ENCODE measurements at places on chromosomes 5 and 9.

GRCh38 chr9:13479096-13479495, 199.6 kb upstream of the MPDZ start:
- DNase-seq, result no peak

DNA sequence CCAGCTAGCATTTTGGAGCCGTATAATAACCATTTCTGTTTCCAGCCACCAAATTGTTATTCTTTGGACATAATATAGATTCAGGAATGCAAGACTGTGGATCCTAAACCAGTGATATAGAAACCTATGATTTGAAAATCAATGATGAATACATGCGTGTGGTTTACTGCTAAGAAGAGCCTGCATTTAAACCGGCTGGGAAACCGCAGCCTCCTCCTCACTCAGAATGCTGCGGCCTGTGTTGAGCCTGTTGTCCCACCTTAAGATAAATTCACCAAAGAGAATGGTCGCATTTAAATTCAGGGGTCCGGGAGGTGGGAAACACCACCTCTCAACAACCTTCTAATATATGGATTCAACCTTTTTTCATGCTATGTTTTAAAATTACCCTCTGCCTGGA, 148.0 kb downstream of the MEF2C start:
- no peak for DNase-seq

DNA sequence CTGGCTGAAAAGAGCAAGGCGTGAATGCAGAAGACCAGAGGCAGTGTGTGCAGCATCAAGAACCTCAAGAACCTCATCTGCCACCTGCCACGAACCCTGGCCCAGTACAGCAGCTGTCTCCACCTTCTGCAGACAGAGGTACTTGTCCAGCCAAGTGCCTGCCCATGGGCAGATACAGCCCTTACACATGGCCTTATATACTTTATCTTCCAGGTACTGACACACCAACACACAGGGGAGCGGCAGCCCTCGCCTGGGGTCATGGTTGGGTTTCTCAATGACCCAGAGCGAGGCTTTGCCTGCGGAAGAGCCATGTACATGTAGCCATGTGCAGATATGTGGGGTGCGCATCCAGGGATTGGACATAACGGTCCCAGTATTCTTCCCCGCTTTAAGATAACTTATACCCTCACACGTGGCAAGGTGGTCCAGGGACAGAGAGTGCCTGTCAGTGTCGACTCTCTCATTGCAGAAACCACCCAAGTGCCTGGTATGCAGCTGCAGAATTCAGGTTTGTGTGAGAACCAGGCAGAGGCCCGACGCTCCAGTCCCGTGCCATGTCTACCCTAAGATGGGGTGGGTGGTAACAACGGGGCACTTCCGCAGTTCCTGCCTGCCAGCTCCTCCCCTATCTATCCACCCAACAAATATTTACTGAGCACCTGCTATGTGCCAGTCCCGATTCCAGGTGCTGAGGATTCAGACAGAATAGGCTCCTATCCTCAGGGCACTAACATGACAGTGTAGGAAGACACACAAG, 206.9 kb downstream of the FSTL4 start:
- no peak for DNase-seq

DNA sequence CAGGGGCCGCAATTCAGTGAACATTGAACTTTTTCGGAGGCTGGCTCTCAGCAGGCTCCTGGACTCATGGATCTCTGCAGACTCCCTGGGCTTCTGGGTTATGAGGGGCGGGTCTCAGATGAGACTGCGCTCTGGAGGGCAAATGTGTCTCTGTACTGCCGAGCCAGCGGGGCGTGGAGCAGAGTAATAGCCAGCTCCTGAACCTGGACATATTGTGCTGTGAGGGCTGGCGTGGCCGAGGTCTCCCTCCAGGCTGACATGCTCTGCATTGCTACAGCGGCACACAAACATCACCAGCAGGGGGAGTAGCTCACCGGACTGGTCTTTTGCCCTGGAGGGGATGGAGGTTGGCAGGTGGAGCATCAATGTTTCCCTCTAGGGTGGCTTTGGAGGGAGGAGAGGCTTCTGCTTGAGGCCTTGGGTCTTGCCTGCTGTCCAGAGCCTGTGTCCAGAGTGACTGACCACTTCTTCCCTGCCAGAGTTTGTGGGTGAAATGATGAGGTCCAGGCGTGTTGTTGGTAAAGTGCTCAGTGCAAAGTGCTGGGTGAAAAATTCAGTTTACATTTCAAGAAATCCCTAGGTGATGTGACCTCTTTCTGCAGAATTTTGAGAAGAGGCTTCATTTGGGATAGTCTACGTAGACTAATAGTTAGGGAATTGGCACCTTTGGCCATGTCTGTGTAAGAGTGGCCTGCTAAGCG, 10.9 kb upstream of the GADD45G start:
- DNase-seq, result peak; percentile 46

DNA sequence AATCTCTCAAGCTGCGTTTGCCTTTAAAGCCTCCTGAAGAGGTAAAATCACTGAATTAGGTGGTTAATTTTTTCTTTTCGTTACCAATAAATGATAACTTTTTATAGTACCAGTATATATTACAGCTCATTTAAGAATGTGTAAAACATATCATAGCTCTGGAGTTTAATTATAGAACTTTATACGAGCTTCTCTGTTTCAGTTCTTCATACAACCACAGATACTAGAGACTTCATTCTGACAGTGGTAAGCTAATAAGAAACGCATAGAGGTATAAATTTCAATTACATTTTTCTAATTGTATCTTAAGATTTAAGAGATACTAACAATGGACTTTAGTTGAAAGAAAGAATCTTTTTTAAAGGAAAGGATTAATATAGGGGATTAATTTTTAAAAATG, 73.9 kb downstream of the PBX3 start:
- no peak for DNase-seq

GRCh38 chr9:1653282-1653681, 361.9 kb upstream of the SMARCA2 start:
- DNase-seq, result no peak

DNA sequence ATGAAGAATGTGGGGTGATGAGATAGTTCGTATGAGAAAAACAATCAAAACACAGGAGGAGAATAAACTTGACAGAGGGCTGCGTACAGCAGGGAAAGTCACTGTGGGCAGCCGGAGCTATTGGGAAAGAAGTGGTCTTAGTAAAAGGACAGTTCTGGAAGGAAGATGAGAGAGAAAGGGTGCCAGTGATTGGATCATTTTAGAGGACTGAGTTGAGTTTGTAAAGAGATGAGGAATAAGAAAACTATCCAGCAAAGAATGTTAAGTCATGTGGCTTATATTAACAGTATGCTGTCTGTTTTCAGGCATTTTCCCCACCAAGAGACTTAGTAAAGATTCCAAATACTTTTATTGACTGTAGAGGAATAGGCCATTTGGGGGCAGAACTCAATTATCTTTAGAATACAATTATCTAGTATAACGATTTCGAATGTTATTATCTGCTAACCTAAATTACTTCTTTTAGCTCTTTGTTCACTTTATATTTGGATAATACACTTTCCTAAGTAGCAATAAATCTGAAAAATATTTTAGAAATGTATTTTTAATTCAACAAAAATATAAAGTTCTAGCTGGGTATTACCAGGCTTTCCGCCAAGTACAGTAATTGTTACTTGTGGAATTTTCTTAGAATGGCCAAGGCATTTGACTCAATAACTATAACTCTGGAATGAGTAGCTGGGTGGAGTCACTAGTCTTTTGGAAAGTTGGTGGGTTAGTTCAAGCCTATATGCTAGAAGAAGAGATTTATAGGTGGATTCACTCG, 15.5 kb upstream of the LOX start:
- DNase-seq, result no peak

DNA sequence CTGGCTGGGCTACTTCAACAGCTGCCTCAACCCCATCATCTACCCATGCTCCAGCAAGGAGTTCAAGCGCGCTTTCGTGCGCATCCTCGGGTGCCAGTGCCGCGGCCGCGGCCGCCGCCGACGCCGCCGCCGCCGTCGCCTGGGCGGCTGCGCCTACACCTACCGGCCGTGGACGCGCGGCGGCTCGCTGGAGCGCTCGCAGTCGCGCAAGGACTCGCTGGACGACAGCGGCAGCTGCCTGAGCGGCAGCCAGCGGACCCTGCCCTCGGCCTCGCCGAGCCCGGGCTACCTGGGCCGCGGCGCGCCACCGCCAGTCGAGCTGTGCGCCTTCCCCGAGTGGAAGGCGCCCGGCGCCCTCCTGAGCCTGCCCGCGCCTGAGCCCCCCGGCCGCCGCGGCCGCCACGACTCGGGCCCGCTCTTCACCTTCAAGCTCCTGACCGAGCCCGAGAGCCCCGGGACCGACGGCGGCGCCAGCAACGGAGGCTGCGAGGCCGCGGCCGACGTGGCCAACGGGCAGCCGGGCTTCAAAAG, 36.9 kb upstream of the TTC1 start:
- DNase-seq, result no peak

GRCh38 chr5:80798166-80798565, 143.4 kb upstream of the DHFR start:
- DNase-seq, result no peak

All from GM19239 (cell line).